GOT3 (cell line): ENCODE measurements at places on chromosomes 1 and 21.

GRCh38 chr1:243322326-243322725 lies 66.5 kb downstream of the SDCCAG8 start:
- DNase-seq, result no peak

GRCh38 chr1:185353124-185353523 lies 36.1 kb upstream of the IVNS1ABP start:
- DNase-seq, result no peak

DNA sequence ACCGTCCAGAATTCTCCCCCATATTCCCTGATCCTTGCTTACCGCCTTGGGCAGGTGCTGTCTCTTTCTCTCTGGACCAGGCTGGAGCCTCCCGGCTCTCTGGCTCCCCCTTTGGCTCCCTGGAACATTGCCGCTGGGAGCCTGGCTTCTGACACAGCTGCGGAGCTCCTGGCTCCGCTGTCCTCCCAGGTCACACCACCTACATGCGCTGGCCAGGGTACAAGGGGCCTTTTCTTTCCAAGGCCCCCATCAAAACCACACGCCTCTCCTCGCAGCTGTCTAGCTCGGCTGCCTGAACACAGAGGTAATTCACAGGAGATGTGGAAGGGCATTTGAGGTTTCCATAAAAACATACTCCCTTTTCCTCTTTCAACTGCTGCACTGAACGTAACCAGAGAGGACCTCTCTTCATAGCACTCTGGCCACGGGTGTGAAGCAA lies 7.5 kb upstream of the ZNF648 start:
- no peak for DNase-seq

DNA sequence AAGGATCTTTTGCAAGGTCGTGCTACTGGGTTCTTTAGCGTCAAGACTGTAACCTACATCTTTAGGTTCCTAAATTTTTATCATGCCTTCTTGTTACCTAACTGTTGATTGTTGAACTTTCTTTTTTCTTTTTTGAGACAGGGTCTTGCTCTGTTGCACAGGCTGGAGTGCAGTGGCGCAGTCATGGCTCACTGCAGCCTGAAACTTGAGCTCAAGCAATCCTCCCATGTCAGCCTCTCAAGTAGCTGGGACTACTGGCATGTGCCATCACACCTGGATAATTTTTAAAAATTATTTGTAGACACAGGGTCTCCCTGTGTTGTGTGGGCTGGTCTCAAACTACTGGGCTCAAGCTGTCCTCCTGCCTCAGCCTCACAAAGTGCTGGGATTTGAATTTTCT lies 52.9 kb downstream of the NFIA start:
- DNase-seq, result no peak

GRCh38 chr1:2135441-2135841 lies 59.1 kb downstream of the FAAP20 start:
- no peak for DNase-seq

GRCh38 chr1:81559662-81560350 lies 240.9 kb upstream of the ADGRL2 start:
- DNase-seq, result no peak

- DNase-seq, result no peak
These were observed 60.9 kb upstream of the RGS2 start for GRCh38 chr1:192747943-192748342.

GRCh38 chr1:94079080-94079940 lies 41.6 kb downstream of the ABCA4 start:
- no peak for DNase-seq

GRCh38 chr21:39531840-39532239 lies 80.1 kb downstream of the SH3BGR start:
- DNase-seq, result no peak

GRCh38 chr1:172670316-172670715 lies 11.4 kb downstream of the FASLG start:
- DNase-seq, result no peak

DNA sequence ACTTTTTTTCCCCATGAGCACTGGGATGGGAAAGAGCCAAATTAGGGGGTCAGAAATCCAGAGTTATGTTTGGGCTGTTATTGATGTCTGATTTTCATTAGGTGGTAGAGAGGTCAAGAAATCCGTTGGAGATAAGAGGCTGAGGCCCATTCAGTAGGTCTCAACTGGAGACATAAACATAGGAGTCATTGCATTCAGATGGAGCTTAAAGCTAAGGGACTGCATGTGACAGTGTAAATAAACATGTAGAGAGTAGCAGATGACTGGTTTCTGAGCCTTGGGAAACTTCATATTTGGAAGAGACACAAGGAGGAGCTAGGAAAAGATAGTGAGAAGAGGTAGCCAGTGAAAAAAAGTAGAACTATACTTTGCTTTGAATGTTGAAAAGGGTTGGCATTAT lies 11.7 kb downstream of the PTPRC start:
- no peak for DNase-seq

DNA sequence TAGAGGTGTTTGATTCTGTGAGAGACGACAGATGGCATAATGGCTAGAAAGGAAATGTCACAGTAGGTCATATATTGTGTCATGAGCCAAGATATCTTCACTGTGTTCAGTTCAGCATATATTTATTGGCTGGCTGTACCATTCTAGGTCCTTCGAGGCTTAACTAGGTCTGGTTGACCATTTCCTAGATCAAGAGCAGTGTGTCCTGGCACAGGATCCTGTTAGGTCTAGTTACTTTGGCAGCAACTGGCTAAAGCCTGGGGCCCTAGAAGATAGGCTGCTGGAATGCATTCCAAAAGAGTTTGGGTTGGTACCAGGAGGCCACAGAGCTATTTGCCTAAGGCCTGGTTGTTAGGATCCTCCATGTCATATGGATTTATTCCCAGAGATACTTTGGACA lies 20.9 kb downstream of the ZBTB40 start:
- DNase-seq, result no peak
